Mesothelial cell of epicardium (in vitro differentiated cells): ENCODE measurements at places on chromosomes 16 and 17.

DNA sequence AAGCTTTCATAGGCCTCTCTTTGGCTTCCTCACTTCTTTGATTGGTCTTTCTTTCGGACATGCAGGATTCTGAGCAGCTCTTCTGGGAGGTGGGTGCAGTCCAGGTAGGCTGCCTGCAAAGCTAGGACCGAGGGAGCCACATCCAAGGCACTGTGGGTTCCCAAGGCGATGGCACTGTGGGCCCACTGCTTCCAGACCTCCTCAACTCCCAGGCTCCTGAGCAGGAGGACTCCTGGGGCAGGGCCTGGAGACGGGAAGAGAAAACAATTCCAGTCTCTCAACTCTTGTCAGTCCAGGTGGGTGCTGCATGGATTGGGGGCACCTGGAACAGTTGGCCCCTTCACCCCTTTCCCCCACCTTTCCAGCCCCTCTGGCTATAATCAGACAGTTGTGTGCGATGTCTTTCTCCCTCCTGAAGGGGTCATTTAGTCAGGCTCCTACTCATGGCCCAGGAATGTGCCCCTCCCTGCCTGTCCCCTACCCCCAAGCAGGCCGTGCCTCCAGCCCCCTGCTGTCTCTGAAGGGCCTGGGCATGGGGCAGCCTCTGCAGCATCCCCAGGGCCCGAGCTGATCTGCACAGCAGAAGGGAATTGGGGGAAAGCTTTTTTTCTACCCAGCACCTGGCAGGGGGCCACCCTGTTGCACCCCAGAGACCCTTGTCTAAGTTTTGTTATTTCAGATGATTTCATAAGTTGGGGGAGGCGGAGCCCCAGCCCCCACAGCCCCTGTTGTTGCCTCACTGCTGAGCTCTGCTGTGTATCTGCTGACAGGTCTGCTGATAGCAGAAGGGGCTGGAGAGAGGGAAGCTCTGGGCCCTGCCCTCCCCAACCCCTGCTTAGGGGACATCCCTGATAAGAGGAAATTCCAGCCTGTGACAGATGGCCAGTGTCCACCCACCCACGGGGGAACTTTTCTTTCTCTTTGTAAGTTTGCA is 330.3 kb downstream of the SEC14L1 start:
- no peaks in the 10 kb centered on the region for H3K27me3 ChIP-seq
- peak overlapping the region; percentile 20 for H3K4me3 ChIP-seq
- peaks cover 92% of the 10 kb centered on the region for H3K4me1 ChIP-seq

GRCh38 chr16:31093132-31093703 is 1.4 kb downstream of the VKORC1 start:
- DNase-seq: no peak
- no peaks in the 10 kb centered on the region for H3K27me3 ChIP-seq
- H3K4me1 ChIP-seq: peaks cover 11% of the 10 kb centered on the region
- peak overlapping the region; percentile 89 for H3K4me3 ChIP-seq
- H3K36me3 ChIP-seq: peaks cover 2% of the 10 kb centered on the region
- peak overlapping the region; percentile 61 for H3K27ac ChIP-seq

DNA sequence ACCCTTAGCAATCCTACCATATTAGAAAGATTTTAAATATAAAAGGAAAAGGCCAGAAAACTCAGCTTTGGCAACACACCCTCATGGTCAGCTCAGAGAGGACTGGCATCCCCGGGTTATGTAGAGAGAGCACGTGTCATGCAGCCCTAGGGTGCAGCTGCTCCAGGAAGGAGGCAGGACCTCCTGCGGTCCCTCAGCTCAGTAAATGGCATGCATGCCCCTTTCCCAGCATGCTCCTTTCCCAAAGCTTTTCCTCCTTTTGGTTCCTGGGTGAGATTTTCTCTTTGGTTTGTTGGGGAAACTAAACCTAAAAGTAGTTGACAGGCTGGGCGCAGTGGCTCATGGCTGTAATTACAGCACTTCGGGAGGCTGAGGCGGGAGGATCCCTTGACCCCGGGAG is 3.9 kb downstream of the GAN start:
- peaks cover 28% of the 10 kb centered on the region for H3K4me1 ChIP-seq
- no peak overlapping the region for H3K27ac ChIP-seq
- no peaks in the 10 kb centered on the region for H3K27me3 ChIP-seq
- H3K36me3 ChIP-seq: no peaks in the 10 kb centered on the region

DNA sequence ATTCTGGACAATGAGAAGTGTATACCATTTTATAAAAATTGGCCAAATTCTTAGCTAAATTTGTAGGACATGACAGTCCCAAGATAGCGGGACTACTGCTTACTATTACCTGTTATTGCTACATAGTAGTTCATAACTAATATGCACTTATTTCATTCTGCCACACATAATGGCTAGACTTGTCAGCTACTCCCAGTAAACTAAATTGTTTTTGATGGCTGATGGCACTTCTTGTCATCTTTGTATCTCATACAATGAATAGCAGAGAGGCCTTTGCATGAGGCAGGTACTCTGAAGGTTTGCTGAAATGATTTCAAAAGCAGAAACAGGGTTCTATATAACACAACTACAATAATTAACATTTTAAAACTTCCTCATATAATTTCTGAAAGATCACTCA is 44.0 kb downstream of the ITFG1 start:
- no peaks in the 10 kb centered on the region for H3K4me1 ChIP-seq
- H3K27me3 ChIP-seq: no peaks in the 10 kb centered on the region
- H3K4me3 ChIP-seq: no peak overlapping the region
- no peak for DNase-seq

DNA sequence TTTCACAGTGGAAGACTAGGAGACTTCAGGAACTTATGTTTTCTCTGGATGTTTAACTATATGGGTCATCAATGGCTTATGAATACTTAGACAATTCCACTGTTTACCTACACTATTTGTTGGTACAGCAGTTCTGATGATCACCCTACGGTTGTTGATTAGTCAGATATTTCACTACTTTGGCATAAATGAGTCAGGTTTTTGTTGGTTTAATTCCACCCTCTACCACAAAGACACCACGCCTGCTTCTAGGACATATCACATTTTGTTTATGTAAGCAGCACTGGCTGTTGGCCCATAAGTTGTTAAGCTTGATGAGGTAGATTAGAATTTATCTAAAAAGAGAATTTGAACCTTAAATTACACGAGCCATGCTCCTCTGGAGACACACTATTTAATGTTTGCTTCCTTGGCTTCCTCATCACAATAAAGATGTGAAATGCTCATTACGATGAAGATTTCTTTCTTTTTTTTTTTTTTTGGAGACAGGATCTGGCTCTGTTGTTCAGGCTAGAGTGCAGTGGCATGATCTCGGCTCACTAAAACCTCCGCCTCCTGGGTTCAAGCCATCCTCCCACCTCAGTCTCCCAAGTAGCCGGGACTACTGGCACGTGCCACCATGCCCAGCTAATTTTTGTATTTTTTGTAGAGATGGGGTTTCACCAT is 4.3 kb downstream of the GDE1 start:
- no peak overlapping the region for H3K27ac ChIP-seq
- peaks cover 34% of the 10 kb centered on the region for H3K36me3 ChIP-seq
- DNase-seq: no peak
- no peaks in the 10 kb centered on the region for H3K27me3 ChIP-seq
- H3K4me3 ChIP-seq: no peak overlapping the region
